Stimulated activated CD8-positive, alpha-beta memory T cell treated with anti-CD3 and anti-CD28 coated beads, Interleukin-4, amount 100 ng/mL, for 1 hour (primary cell): ENCODE measurements at places on chromosomes 1 and 21.
A peak's percentile ranks its signal among the peaks of the same experiment; 100 is the strongest.

DNA sequence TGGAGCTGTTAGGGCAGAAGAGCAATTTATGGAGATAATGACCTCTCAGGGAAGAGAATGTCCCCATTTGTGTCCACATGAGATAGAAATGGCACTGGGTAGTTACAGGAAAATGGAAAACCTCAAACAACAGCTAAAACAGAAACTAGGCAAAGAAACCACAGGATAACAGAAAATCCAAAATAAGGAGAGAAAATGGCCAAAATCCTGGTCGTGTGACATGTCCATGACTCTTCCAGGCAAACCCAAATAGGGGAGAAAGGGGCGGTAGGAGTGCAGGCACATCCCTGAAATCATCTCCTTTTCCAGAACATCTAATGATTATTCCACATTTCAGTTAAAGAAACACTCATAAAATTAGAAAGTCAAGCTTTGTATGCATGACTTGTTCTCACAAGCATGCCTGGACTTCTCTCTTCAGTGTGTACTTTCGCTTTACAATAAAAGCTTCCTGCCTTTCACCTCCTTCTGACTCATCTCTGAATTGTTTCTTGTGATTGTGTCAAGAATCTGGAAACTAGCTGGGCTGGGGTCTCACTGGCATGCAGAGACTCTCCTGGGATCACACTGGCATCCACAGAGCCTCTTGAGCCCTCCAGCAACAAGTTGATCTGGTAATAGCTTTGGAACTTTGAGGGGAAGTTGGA is 171.4 kb upstream of the ZP4 start:
- DNase-seq, result no peak

DNA sequence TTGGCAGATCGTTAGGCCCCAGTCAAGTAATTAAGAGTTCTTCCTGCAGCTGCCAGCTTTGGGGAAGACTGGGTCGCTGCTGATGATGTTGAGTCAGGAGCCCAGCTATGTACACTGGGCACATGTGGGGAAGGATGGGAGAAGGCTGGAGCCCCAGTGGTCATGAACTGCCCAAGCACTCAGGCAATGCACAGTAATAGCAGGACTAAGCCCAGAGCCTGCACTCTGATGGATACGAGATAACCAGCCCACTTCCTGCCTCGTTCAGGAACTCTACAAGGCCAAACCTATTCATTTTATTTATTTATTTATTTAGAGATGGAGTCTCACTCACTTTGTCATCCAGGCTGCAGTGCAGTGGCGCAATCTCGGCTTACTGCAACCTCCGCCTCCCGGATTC is 81.1 kb upstream of the BTG3 start:
- no peak for DNase-seq

GRCh38 chr1:27135541-27136235 is 19.2 kb downstream of the SLC9A1 start:
- DNase-seq, result no peak

DNA sequence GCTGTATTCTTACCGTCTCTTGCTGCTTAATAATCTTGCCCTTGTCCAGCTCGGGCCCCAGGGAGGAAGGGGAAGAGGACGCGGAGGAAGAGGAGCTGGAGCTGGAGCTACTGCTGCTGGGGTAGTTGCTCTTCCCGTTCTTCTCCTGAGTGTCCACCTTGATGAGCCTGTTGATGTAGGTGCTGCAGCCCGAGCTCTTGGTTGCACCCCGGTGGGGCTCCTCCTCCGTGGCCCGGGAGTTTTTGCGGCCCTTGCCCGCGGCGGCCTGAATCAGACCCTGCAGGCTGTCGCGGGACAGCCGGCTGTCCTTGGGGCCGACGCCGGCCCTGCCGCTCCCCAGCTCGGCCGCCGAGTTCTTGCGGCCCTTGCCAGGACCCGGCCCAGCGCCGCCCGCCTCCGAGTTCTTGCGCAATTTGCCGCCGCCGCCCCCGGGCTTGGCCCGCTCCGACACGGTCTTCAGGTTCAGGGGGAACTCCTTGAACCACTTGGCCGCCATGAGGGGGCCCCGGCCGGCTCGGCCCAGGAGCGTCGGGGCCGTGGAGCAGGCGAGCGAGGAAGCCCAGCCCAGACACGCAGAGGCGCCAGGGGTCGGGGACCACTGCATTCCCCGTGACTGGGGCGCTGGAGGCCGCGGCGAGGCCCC is 475 bp upstream of the TDRD10 start:
- DNase-seq, result no peak

- no peak for DNase-seq
These were observed 153.4 kb downstream of the SDCCAG8 start for GRCh38 chr1:243409284-243409683.

- no peak for DNase-seq
These were observed 63.9 kb downstream of the URB2 start for GRCh38 chr1:229689904-229690303.

DNA sequence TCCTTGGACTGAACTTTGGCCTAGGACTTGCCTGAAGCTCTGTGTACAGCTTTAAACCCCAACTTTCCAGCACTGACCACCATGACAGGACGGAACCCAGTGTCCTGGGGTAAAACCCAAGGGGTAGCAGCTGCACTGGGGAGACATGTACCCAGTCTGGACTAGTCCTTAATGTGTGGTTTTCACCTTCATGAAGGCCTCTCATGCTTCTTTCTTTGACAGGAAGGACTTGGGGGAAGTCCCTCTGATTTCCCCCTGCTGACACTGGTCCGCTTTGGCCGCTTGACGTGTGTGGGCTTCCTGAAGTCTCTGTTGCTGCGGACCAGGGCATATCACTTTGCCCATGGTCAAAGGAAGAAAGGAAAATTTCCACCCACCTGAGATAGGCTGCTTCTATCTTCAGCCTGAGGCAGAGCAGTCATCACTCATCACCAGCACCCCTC is 66.3 kb upstream of the PRDX6 start:
- DNase-seq, result no peak

- DNase-seq, result no peak
These were observed 378 bp downstream of the ANKRD65 start for GRCh38 chr1:1420654-1421141.

GRCh38 chr1:118989878-118990378 is 1.8 kb upstream of the TBX15 start:
- no peak for DNase-seq

DNA sequence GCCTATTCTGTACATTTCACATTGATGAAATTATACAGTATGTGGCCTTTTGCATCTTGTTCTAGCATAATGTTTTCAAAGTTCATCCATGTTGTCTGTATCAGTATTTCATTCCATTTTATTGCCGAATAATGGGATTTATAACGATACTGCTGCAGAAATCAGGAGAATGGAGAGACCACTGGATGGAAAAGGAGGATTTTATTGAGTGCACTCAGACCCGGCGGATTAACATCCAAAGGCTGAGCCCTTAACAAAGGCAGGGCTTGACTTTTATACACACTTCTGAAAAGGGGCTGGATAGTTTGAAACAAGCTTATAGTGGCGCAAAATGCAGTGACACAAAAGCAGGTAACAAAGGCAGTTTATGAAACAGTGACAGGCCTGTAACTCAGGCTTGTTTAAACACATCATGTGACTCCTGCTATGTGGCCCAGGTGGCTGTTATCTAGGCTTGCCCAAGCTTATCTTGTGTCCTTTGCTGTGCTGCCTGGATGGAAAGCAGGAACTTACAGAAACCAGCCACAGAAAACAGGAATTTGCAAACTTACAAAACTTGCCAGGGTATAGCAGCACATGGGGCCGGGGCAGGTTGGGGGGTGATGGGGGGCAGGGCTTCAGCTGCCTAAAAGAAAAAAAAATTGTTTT is 32.8 kb upstream of the KCNJ15 start:
- no peak for DNase-seq

GRCh38 chr1:32362474-32363313 is at the start of the genes FAM229A and TSSK3:
Gene FAM229A (minus strand): TSS chr1:32362485. CDS start chr1:32362091, 394 bp downstream.
Gene TSSK3 (plus strand): TSS chr1:32362539. CDS start chr1:32362702, 163 bp downstream.
- no peak for DNase-seq

DNA sequence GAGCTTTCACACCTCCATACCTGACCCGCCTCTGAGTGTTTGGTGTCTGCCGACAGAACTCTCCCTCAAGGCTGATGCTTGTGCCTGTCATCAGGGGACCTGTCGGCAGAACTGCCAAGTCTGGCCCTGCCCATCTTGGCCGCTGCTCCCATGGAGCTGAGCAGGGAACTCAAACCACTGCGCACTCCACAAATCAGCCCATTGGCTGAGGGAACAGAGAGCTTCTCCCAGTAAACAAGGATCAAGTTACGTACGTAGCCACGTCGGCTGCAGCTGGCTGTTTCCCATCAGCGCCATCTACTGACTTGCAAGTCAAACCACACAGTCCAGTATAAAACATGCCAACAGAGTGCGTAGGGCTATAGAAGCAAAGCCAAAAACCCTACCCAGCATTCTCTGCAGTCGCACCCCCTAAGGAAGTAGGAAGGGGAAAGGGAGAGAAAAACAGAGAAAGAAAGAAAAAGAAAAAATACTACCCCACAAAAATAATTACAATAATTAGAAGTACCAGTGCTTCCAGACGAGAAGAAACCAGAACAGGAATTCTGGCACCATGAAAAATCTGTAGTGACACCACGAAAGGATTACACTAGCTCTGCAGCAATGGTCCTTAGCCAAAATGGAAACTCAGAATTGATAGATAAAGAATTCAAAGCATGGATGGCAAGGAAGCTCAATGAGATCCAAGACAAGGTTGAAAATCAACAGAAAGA is 13.1 kb downstream of the KRTAP13-1 start:
- DNase-seq, result no peak

DNA sequence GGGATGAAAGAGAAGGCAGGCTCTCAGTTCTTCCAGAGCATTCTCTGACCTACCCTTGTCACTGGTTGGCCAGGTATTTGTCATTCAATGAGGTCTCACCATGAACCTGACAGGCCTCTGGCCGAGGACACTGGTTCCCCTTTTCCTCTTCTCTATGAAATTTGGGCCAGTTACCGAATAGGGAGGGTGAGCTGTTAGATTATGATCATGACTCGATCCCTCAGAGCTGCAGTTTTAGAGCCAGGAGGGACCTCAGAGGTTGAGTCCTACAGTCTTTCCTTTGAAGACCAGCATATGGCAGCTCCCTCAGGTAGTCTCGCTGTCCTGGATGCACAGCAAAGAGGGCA is 29.5 kb upstream of the CLSTN1 start:
- no peak for DNase-seq

DNA sequence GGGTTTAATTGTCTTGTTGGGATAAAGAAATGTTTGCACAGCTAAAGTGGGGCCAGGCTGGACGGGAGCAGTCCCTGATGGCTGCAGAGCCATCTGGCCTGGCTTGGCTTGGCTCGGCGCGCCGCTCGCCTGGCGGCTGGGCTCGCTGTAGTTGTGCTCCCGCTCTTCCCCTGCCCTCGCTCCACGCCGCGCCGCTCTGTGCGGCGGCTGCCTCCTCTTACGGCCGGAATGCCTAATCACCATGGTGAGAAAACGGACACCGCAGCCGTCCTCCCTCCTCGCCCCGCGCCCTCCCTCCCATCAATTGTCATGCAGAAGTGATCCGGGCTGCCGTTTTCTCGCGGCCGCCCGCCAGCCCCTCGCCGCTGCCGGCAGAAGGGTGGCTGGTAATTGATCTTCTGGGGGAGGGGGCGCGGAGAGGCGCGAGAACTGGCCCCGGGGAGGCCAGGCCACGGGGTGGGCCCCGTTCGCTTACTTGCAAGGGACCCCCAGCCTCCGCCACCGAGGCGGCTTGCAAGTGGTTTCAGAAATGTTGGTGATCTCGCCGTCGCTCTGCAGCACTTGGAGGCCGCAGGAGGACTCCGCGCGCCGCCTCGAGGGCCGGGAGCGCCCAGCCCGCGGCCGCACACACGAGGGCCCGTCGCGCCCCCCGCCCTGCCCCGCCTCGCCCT is 12.4 kb downstream of the RNF220 start:
- DNase-seq, result no peak

- no peak for DNase-seq
These were observed 73.8 kb downstream of the LYPLAL1 start for GRCh38 chr1:219247441-219247840.

DNA sequence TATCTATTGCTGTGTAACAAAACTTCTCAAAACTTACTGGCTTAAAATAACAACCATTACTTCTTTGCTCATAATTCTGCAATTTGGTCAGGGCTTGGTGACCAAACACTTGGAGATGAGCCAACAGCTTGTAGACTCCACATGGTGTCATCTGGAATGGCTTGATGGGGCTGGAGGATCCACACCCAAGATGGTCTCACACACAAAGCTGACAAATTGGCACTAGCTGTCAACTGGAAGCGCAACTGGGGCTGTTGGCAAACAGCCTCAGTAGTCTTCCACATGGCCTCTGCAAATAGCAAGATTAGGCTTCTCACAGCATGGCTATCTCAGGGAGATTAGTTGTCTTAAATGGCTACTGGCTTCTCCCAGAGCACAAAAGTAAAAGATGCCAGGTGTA is 27.1 kb upstream of the MTF2 start:
- no peak for DNase-seq

DNA sequence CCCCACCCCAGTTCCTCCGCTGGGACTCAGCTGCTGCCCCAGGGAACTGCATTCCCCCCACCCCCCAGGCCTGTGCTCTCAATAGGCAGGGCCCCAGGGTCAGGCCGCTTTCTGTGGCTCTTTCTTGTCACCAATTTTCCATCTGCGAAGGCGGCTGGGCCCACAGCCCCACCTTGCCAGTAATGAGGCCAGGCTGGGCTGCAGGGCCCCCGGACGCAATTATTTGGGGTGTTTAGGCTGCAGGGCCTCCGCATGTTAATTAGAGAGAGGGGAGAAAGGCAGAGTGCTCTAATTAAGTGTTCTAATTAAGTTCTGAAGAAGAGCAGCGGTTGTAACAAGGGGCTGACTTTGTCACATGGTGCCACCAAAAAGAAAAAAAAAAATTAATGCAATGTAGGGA is 71.8 kb downstream of the EPHB2 start:
- DNase-seq, result no peak

DNA sequence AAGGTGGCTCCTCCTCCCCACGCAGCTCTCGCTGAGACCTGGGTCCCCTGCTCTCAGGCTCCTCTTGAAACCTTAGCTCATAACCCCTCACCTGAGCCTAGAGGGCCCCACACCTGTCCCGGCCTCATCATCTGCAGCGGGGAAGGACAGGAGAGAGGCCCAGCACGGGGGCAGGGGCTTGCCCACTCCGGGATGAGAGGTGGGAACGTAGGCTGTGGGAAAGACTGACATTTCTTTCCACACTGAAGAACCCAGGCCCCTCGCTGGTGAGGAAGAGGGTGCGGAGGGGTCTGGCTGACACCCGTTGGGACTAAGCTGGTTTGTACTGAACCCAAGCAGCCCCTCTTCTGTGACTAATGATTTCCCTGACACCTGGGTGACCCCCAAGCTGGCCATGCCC is 14.0 kb upstream of the NES start:
- no peak for DNase-seq

DNA sequence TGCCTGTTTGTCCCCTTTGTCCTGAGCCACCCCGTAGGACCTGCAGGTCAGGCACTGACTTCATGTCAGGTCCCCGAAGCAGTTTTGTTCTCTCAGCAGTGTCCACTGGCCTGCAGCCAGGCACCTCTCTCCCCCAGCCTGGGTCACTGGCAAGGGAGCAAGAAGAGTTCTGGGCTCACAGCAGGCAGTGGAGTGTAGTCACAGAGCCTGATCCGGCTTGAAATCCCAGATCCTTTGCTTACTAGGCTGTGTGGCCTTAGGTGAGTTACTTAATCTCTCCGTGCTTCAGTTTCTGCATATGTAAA is 34.2 kb downstream of the L1TD1 start:
- DNase-seq, result no peak

- peak; percentile 70 for DNase-seq
These were observed 17.7 kb upstream of the SNX27 start for GRCh38 chr1:151594143-151594625.
